ENCODE measurements at places on chromosomes 13 and 19.
A peak's percentile ranks its signal among the peaks of the same experiment; 100 is the strongest.

DNA sequence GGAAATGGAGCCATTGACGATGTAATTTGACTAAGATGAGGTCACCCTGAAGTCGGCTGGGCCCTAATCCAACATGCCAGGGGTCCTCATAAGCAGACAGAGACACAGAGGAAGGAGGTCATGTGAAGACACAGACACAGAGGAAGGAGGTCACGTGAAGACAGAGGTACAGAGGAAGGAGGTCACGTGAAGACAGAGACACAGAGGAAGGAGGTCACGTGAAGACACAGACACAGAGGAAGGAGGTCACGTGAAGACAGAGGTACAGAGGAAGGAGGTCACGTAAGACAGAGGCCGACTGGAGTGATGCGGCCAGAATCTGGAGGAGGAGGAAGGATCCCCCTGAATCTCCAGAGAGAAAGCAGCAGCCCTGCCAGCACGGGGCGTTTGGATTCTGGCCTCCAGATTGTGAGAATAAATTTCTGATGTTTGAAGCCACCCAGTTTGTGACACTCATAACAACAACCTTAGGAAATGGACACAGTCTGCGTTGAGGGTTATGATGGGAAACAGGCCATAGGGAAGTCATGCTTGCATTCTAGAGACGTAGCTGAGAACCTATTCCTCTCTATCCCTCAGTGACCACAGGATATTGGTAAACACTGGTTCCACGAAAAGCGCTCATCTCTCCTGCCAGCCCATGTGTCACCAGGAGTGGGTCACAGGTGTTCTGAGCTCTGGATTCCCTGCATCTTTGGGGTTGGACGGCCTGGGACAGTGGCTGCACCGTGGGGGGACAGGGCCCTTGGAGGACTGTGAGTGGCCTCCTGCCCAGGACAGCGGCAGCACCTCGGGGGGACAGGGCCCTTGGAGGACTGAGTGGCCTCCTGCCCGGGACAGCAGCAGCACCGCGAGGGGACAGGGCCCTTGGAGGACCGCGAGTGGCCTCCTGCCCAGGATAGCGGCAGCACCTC lies 108.5 kb downstream of the SOX1 start:
- no peak for DNase-seq

DNA sequence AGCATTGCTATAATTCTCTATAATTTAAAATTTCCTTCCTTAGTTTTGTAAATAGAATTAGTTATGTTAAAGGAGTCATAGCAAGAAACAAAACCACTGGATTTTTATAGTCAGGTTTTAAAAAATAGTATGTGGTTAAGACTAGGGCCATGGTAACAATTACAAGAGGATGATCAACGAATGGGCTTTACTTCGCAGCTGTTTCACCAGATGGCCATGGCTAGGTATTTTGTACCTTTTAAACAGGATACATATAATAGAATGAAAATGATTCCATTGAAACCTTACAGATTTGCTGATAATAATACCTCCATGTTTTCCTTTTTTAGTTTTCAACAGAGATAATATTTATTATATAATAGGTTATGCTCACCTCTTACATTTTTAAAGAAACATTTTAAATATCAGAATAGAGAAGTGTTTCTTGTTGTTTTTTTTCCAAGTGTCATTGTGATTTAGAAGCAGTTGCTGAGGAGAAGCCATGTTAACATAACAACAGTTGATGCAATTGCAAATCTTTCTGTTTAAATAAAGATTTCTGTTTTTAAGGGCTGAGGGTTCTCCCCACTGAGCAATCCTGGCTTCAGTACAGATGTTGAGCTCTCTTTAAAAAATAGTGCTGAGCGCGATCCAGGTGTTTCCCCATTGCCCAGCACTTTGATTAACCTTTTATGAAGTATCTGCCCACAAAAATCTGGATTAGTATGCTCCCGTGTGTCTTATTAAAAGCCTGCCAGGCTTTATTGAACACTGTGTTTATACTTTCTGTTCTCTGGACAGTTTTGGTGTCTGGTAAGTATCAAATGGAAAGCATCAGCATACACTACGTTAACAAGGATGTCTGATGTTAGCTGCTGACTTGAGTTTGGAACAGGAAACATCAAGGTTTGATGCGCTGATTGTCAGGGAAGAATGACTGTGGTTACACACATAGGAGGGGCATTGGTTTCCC lies 205.3 kb downstream of the HS6ST3 start:
- no peak for DNase-seq

- DNase-seq = no peak
Measured at GRCh38 chr13:46341112-46341711, 45.8 kb downstream of the RUBCNL start.

DNA sequence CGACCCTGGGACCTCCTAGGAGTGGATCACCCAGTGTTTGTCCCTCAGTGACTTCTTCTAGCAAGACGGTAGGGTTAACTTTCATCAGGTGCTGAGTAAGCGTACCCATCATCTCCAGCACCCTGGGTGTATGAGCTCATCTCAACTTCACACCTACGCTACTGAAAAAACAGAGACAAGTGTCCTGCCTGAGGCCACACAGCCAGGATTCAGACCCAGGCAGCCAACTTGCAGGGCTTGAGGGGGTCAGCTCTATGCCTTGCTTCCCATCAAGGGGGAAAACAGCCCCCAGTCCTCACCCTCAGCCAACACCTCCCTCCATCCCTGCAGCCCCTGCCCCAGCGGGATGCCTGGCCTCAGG lies 4.6 kb downstream of the TLE2 start:
- DNase-seq = no peak

DNA sequence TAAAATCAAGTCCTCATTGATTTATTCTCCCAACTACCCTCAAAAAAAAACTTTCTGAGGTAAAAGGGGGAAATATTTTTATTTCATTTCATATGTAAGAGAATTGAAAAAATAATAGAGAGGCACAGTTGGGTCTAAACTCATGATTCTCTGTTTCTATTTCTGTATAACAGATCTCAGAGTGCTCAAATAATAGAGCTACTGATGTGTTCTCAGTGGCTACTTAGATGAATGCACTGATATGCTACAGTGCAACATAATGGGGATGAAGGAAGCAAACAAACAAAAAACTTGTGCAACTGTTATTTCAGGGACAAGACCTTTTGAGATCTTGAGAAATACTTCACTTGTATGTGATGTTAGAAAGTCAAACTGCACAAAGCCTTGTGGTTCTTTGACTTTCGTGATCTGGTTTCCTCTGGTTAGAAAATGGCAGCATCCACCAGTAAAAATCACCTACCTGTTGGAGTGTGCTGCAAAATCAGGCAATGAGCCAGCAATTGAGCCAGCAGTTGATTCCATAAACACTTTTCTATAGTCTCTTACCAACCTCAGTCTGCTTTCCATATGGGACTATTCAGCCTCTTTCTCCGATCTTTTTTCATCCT lies 9.7 kb upstream of the DACH1 start:
- DNase-seq = no peak

DNA sequence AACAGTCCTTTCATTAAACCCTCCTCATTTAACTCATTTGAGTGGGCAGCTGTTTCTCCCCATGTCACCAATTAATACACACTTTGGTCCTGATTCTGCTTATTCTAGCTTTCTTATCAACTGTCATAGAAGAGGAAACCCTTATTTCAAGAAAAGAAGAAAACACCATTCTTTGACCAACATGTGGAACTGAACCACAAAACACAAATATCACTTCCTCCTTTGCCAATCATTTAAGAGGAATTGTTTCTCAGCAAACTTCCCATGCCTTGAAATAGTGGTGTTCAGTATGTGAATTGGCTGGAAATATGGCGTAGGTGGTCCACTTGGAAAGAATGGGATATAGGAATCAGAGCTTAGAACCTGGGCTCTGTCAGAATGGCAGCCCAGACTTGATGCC lies 20.4 kb downstream of the MBD3L2B start:
- no peak for DNase-seq

- no peak for DNase-seq
Measured at GRCh38 chr13:33228648-33229445, 56.7 kb downstream of the STARD13 start.

DNA sequence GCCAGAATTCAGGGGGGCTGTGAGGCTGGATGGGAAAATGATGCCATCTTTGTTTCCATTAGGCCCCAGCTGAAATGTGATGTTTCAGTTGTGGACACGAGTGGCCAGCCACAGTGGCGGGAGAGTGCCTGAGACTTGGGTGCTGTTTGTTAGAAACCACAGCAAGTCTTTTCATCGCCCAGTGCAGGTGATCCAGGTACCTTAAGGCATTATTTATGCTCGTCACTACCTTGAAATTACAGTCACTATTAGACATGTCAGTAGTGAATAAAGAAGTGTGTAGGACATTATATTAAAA lies 82.5 kb upstream of the TM9SF2 start:
- no peak for DNase-seq

DNA sequence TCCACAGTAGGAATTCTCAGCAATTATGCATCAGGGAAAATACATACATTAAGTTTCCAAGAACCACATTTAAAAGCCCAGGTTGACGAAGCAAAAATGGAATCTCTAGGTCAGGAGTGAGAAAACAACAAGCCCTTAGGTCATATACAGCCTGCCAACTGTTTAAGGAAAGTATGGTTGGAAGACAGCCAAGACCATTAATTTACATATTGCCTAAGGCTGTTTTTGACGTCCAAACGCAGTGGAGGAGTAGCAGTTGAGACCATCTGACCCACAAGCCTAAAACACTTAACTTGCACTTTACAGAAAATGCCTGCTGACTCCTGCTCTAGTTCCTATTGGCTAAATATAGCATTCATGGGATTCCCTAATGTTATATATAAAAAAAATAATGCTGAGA lies 299.0 kb downstream of the ITGBL1 start:
- no peak for DNase-seq

DNA sequence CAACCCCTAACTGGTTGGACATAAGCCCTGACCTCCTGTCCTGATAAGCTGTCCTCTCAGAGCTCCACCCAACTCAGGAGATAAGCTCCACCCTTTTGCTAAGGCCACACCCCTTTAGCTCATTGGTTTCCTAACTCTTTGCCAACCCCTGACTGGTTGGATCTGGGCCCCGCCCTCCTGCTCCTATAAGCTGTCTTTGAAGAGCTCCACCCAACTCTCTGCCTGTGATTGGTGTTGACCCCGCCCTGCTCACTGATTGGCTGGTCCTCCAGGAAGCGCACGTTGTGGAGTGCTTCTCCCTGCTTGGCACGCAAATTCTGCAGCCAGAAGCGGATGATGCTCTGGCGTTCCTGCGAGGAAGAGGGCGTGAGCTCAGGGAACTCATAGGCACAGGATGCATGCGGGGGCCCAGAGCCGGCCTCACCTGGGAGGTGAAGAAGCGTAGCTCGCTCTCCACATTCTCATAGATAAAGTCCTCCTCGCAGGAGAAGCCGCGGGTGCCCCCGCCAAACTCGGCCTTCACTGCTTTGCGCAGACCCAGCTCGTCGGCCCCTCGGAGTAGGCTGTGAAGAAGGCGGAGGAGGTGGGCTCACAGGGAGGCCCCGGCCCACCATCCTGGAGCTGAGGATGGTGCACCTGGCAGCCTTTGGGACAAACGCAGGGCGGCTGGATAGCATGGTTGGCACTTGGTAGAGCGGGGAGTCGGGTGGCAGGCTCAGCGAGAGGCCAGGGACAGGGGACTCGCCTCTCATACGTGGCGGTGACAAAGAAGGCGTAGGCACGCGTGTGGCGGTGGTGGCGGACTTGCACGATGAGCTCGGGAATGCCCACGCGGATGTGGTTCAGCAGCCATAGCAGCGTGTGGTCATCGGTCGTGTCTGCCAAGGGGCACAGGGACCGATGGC lies 1.7 kb downstream of the ANO8 start:
- peak; percentile 94 for DNase-seq

DNA sequence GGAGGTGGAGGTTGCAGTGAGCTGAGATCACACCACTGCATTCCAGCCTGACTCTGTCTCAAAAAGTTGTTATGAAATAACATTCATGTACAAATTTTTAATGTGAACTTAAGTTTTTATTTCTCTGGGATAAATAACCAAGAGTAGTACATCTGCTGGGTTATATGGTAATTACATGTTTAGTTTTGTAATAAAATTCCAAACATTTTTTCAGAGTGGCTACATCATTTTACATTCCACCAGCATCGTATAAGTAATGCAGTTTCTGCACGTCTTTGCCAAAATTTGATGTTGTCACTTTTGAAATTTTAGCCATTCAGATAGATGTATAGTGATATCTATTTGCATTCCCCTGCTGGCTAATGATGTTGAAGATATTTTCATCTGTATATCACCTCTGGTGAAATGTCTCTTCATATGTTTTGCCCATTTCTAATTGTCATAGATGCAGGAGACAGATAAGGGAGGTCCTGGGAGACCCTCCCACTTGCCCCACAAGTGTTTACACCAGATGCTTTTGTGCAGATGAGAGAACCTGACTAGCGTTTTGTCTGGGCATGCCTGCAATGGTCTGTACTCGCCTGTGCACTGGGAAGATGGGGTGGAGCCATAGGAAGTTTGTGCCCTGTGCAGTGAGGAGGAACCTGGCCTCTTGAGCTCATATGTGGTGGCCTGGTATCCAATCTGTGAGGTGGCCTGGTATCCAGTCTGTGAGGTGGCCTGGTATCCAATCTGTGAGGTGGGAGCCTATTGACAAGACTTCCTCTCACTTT lies 12.7 kb upstream of the KBTBD6 start:
- DNase-seq = no peak

DNA sequence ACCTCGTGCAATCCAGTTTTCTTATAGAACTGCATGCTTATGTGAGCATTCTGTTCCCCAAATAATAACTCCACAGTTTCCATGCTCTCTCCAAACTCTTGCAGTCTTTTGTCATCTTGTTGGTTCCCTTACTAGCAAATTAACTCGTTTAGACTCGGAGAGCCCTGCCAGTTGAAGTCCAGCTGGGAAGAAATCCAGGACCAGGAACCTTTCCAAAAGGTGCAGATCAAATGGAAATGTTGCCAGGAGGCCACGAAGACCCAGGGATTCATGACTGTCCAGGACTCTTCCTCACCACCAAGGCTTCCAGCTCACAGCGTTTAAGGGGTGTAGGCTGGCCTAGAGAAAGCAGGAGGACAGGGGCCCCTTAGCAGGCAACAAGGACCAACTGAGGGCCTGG lies 2.1 kb upstream of the TDRD12 start:
- no peak for DNase-seq

DNA sequence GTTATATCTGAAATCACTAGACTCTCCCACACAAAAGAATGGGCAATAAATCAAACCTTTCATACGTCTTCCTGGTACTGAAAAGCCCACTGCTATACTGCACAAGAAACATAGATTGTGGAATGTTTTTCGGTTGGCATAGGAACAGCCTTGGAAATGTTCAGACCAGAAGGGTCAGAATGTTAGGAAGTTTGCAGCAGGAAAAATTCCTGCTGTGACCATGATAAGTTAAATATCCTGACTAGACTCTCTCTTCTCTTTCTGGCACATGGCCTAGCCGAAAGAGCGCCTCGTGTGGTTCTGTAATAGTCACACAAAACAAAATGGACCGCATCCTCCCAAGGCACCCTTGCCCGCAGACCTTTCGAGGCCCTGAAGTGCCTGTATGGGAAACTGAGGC lies 427.2 kb downstream of the COG6 start:
- no peak for DNase-seq

DNA sequence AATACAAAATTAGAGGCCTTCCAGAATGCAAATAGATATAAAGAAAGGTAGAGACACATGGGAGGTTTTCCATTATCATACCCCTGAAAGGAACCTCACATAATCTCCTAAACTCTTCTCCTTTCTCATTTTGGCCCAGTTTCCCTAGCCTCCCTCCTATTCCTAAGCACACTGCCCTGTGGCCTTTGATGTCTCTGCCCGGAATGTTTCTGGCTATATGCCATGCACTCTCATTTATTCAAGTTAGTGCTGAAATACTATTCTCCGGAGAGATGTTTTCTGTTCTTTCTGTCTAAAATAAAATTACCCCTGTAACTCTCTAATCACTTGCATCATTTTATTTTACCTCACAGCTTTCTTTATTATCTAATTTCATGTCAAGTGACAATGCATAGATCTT lies 1287.7 kb downstream of the SLITRK5 start:
- DNase-seq = no peak

- no peak for DNase-seq
Measured at GRCh38 chr19:1156305-1156801, 17.7 kb downstream of the SBNO2 start.
